ENCODE measurements at places on chromosomes 7 and 10.

- no peak for DNase-seq
These were observed 6.1 kb downstream of the GSTO2 start for GRCh38 chr10:104274762-104275721.

DNA sequence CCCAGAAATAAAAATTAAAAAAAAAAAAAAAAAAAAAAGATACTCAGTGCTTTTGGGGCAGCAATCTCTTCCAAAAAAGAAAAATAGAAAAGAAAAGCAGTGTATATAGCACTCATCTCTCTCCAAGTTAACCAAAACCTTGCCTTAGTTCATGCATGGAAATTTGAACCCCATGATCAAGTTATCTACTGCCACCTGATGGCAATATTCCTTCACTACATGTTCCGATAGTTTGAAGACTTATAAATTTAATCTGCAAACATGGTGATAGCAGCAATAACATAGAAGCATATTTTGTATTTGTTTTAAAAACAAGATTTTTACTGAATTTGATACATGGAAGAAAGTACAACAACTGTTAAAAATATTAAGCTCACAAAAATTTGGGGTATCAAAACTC, 48.6 kb upstream of the SLIT1 start:
- DNase-seq = no peak

GRCh38 chr10:78964952-78965633, 103.7 kb upstream of the ZMIZ1 start:
- DNase-seq = no peak

- no peak for DNase-seq
These were observed 160.8 kb upstream of the PITRM1 start for GRCh38 chr10:3333426-3333825.

DNA sequence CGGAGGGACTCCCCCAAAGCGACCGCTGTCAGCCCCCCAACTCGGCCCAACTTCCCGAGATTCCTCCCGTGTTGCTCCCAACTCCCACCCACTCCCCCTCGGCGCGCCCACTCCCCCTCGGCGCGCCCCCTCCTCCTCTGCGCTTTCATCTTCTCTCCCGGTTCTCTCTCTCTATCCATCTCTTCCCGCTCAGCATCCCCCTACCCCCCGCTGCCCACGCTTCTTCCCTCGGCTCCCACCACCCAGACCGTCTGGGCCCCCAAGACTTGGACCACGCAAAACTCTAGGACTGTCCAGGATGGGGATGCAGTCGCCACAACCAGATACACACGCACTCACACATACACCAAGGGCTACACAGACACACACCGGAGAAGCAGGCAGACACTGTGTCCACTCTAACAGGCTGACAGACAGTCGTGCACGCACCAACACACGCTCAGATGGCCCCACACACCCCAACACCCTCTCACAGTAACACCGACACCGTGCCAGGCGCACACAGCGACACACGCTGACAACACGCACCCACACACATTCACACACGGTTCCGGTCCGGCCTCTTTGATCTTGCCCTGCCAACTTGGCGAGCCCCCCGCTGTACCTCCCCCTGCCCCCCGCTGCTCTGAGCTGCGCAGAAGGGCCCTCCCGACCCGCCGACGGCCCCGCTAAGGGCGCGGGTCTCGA, 1.1 kb downstream of the GRID1 start:
- no peak for DNase-seq

- DNase-seq = no peak
These were observed 185.6 kb downstream of the LRMDA start for GRCh38 chr10:75616874-75617478.

- no peak for DNase-seq
These were observed at the start of gene TMEM130 for GRCh38 chr7:98869597-98870120. TSS of gene TMEM130 (minus strand) at chr7:98870014. CDS start at chr7:98869861, 153 bp downstream.

DNA sequence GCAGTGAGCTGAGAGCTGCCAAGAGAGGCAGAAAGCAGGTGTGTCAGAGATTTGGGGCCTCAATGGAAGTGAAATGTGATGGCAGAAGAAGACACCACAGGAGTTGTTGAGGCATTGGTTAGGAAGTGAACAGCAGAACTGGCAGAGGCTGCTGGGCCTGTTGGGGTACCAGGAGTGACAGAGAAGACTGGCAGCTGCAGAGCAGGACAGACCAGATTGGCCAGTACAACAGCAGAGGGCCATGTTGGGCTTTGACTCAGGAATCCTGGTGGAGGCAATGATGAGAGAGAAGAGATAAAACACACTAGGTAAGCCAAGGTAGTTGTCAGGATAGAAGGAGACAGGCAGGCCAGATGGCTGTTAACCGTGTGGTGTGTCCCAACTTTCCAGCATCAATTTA, 19.9 kb upstream of the HERPUD2 start:
- DNase-seq = no peak

- DNase-seq = no peak
These were observed 476.9 kb downstream of the TCERG1L start for GRCh38 chr10:130834573-130834972.

DNA sequence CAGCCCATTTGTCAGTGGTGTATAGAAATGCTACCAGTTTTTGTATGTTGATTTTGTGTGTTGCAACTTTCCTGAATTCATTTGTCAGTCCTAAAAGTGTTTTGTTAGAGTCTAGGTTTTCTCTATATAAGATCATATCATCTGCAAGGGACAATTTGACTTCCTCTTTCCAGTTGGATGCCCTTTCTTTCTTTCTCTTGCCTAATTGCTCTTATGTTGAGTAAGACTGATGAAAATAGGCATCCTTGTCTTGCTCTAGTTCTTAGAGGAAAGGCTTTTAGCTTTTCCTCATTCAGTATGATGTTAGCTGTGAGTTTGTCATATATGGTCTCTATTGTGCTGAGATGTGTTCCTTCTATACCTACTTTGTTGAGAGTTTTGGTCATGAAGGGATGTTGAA, 161.7 kb upstream of the TPK1 start:
- no peak for DNase-seq

DNA sequence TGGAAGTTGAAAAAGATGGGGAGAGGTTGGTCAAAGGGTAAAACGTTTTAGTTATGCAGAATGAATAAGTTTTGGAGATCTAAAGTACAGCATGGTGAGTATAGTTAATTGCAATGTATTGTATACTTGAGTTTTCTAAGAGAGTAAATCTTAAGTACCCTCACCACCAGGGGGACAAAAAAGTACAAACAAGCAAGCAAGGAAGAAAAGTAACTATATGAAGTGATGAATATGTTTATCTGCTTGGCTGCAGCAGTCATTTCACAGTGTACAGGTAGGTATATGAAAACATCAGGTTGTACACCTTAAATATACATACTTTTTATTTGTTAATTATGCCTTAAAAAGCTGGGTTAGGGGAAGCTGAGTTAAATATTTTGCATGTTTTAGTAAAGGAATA, 157.3 kb downstream of the PCLO start:
- DNase-seq = no peak

DNA sequence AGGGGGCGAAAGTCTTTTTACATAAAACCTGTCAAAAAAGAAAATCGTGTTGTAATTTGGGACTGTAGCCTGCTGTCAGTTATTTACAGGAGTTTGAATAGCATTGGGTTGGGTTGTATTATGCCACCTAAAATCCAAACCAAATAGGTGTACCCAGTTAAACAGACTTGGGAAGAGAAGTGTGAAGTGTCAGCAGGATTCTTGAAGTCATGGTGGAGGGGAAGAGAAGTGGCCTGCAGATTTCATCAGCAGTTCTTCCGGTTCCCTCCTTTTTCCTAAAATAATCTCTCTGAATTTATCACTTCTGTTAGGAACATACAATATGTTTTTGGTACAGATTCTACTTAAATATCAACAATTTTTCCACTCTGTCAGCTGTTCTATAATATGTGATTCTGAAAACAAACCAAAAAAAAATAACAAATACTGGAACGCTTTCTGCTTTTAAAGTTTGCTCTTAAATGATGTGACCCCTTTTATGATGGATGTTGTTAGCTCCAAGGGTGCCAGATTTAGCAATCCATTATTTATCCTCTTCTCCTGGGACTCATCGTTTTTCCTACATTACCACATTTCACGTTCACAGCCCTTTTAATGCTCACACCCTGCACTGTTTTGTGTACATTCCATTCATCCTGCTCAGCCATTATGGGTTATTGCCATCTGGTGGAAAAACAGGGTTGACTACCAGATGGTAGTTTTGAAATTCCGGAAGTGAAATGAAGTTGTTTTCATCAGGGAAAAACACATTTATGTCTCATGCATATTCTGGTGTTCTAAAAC, 18.7 kb upstream of the ARHGAP12 start:
- no peak for DNase-seq

GRCh38 chr10:101062232-101063049, 652 bp downstream of the KAZALD1 start:
- DNase-seq = no peak

- no peak for DNase-seq
These were observed 2.6 kb downstream of the FAM241B start for GRCh38 chr10:69632516-69633199.

GRCh38 chr10:91251430-91252056, 31.1 kb downstream of the PCGF5 start:
- DNase-seq = peak; percentile 12

DNA sequence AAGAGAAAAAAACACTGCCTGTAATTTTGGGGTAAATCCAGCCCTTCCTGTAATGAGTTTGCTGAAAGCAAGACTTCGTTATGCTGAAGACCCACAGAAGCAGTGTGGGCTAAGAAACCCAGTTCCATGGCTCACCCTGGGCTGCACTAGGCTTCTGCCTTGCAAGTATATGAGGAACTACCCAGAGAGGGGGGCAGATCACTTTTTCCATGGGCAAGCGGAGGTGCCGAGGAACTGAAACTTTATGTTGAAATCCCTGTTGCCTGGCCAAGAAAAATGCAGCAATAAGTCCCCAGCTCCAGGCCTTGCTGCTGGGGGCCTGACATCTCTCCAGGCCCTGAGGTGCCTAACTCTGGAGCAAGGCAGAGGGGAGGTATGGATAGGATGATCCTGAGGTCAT, 8.5 kb downstream of the RASSF4 start:
- DNase-seq = no peak

GRCh38 chr10:118153287-118153686, 106.5 kb upstream of the RAB11FIP2 start:
- no peak for DNase-seq

GRCh38 chr7:22219036-22219435, 137.9 kb downstream of the RAPGEF5 start:
- DNase-seq = no peak

All from stimulated activated CD8-positive, alpha-beta memory T cell treated with anti-CD3 and anti-CD28 coated beads, Interleukin-7, amount 100 ng/mL, for 1 hour (primary cell).